GM20000 (cell line): ENCODE measurements at places on chromosomes 3 and 15.

DNA sequence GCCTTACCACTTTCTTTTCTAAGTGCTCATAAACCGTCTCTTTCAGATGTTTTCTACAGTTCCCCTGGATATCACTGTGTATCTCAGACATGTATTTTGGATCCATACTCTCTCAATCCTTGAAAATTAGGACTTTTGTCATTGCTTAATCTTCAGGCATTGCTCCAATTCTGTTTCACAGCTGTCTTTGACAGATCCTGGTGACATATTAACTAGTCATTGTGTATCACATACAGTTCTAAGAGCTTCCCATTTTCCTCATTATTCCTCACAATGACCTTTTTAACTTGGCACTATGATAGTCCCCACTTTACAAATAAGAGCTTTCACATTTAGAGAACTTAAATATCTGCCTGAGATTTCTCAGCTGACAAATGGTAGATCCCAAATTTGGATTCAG is 151.7 kb downstream of the CLSTN2 start:
- no peak for DNase-seq

GRCh38 chr3:73808862-73809509 is 184.2 kb upstream of the PDZRN3 start:
- DNase-seq: no peak

DNA sequence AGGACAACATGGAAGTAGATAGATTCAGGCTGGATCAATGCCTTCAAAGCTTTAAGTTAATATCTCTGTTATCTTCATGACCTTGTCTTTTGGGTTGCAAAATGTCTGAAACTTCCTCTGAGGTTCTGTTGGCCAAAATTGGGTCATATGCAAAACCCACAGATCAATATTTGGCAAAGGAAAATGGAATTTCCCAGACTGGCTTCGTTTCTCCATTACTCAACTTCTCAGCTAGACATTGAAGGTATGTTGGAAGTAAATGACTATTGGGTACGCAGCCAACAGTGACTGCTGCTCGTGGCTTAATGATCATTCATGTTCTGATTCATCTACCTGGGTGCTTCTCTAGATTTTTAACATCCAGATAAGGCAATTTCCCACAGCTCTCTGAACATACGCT is 675.4 kb upstream of the SGO1 start:
- DNase-seq: no peak

GRCh38 chr3:189363590-189364255 is 192.0 kb downstream of the TPRG1 start:
- DNase-seq: no peak

GRCh38 chr15:23397779-23398178 is 43.2 kb downstream of the GOLGA8S start:
- no peak for DNase-seq

- DNase-seq: peak; percentile 25
These were observed 901 bp downstream of the ICE2 start for GRCh38 chr15:60477916-60478565.

GRCh38 chr3:51963951-51964451 is 3.3 kb downstream of the PCBP4 start:
- no peak for DNase-seq

- DNase-seq: no peak
These were observed 211.7 kb upstream of the ZPLD1 start for GRCh38 chr3:102223132-102223531.

DNA sequence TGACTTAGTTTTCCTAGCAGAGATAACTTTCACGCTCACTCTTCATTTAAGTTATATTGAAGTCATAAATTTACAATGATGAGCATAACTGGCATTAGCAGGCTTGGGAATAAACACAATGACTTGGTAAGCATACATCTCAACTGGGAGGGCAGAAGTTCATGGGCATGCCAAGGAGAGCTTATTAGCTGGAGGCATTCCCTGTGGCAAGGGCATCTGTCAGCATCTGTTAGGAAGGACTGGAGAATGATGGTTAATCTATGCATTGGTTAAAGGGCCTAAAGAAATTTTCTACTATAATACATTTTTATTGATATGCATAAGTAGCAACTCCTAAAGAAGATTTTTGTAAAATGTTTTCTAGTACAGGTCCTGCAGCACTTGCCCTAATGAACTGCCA is 52.4 kb downstream of the NEK11 start:
- no peak for DNase-seq

- DNase-seq: peak; percentile 34
These were observed 237.6 kb downstream of the RAP2B start for GRCh38 chr3:153399636-153400035.

DNA sequence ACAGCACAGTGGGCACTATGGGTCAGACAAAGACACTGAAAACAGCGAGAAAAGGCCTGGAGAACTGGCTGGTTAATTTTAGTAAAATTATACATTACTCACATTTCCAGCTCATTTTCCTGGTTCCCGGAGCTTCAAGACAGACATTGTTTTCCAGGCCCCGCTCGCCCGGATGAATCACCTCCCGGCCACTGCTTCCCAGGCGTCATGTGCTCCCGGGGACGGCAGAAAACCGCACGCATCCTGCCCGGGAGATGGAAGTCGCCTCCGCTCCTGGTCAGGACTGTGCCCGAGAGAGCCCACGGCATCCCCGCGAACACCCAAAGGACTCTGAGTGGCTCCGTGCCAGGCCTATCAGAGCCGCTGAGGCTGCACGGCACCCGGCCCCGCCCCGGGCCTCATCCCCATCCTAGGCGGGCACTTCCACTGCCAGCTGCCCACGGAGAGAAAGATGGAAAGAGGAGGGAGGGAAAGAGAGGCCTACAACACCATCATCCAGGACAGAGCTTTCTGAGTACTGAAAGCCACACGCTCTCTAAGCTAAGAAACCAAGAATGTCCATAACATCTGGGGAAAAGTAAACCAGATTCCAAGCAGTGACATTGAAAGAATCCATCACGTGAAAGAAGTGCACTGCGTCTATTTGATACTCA is 75.1 kb downstream of the VGLL4 start:
- no peak for DNase-seq

GRCh38 chr3:9499455-9500107 is 54.0 kb downstream of the LHFPL4 start:
- DNase-seq: no peak

DNA sequence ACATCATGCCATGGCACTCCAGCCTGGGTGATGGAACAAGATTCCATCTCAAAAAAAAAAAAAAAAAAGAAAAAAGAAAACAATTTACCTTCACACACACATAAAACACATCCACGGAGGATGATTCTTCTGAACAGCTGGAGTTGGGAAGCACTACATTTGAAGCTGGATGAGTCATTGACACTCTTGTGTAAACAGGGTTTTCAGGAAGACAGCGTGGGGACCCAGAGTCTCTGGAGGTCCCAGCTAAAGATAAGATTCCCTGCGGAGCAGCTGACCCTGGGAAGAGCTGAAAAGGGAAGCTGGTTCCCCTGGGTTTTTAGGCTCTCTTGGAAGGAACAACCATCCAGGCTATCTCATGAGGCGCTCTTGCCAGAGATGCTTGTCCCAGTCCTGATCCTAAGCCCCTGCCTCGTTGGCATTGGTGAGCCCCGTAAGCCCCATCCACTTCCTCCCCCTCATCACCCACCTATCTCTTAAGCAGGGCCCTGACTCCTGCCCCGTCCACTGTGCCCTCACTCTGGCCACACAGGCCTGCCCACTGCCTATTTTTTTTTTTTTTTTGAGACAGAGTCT is 32.0 kb upstream of the FURIN start:
- DNase-seq: no peak

GRCh38 chr3:20724241-20724640 is 538.2 kb upstream of the SGO1 start:
- DNase-seq: no peak

DNA sequence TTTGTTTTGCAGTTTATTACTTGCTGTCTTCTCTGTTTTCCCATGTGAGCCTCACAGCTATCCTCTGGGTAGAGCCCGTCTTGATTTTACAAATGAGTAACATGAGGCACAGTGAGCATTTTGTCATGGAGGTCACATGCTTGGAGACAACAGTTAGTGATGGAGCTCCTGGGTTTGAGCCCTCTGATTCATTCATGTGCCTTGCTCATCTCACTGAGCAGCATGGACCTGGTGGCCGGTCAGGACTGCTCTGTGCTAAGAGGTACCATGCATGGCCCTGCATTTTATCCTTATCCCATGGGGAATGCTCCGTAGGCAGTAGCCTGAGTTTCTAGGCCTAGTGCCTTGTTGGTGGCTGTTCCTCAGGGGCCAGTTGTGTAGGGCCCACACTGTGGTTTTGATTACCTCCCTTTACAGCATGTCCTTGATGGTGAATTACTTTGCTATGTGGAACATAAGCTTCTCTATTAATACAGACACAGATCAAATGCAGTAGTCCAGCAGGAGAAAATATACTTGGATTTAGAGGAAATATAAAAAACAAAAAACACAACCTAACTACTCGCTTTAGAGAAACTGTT is 35.6 kb downstream of the MAP2K5 start:
- DNase-seq: no peak

DNA sequence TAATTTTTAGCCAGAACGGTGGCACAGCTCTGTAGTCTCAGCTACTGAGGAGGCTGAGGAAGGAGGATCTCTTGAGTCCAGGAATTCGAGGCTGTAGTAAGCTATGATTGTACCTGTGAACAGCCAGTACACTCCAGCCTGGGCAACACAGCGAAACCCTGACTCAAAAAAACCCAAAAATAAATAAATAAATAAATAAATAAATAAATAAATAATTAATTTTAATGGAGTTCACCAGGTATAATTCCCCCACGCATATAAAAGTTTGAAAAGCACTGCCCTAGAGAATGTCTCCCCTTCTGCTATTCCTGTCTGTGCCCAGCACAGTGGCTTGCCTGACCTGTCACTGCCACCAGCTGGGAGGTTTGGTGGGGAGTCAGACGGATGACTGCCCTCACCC is 4.2 kb upstream of the RLBP1 start:
- DNase-seq: no peak

GRCh38 chr3:30493911-30494311 is 112.5 kb upstream of the TGFBR2 start:
- no peak for DNase-seq

- no peak for DNase-seq
These were observed 37.4 kb downstream of the ST6GAL1 start for GRCh38 chr3:186967686-186968085.

DNA sequence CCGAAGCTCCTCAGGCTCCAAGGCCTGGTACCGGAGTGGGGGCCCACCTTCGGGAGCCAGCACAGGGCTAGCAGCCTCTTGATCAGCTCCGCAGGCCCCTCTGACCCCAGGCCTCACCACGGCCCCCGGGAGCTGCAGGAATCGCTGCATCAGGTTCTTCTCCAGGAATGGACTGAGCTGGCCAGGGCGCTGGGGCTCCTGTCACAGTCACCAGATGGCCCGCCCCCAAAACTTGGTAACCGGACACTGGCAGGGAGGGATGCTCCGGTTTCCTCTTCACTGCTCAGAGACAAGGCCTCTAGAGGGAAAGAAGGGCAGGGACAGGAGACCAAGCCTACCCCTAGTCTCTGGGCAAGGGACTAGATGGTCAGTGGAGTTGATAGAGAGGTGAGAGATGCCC is 9.9 kb downstream of the AP3B2 start:
- DNase-seq: no peak

- DNase-seq: no peak
These were observed 1369.9 kb downstream of the SI start for GRCh38 chr3:163708428-163708827.

GRCh38 chr15:42108189-42108588 is 13.8 kb upstream of the PLA2G4D start:
- no peak for DNase-seq

DNA sequence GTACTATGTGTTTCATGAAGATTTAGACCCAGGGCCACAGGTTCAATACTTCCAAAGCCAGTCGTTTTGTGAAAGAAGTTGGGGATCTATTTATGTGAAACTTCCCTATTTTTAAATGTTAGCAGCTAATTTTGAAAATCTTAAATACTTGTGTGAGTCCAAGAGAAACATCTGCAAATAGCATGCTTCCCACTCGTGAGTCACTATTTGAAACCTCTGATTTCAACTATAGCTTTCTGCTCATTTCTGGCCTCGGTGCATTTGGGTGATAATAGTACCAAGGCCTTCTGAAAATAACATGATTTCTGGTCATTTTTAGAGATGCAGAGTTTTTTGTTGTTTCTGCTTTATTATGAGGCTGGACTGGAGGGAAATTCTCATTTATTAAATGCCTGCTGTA is 110.0 kb downstream of the OPA1 start:
- no peak for DNase-seq

GRCh38 chr3:126052196-126053058 is 31.5 kb downstream of the SLC41A3 start:
- DNase-seq: no peak

DNA sequence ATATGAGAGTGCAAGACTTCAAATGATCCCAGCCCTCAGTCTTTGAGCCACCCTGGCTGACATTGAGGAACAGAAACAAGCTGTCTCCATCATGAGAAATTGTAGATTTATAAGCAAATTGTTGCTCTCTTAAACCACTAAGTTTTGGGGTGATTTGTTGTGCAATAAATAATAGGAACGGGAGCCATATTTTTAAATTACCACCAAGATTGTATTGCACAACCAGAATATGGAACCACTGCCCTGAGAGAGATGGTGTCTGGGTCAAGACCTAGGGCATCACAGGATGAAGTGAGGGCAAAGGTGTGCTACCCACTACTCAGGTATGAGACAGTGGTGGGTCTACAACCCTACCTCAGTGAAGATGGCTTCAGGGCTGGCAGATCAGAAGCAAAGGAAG is 2.3 kb upstream of the CFAP92 start:
- DNase-seq: no peak

- DNase-seq: no peak
These were observed 33.5 kb downstream of the SLCO2A1 start for GRCh38 chr3:133996251-133996661.

DNA sequence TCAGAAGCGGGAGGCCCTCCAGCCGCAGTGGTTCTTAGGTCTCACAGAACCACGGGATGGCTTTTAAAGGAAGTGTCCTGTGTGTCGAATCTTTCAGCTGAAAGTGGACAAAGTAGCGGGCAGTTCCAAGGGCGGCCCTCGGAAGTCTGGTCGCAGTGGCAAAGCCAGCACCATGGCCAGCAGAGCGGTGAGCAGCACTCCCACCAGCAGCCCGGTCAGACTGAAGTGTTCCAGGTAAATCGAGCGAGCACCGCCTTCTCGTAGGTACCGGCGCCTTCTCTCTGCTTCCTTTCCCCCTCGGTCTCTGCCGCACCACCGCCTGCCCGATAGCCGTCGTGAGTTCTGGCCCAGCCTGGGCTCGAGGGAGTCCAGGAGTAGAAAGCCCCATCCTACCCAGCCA is 103.6 kb upstream of the ABHD17C start:
- no peak for DNase-seq
